ENCODE measurements at places on chromosomes 7 and 10.
A peak's percentile ranks its signal among the peaks of the same experiment; 100 is the strongest.

- no peak for DNase-seq
These were observed 31.5 kb upstream of the ADCYAP1R1 start for GRCh38 chr7:31020652-31021051.

- DNase-seq = no peak
These were observed 6.9 kb upstream of the ZNF33A start for GRCh38 chr10:38003588-38003987.

GRCh38 chr10:62638062-62638477 lies 166.4 kb upstream of the ADO start:
- no peak for DNase-seq

- DNase-seq = no peak
These were observed 150.4 kb downstream of the PPP1R3A start for GRCh38 chr7:113768387-113768786.

- DNase-seq = no peak
These were observed 56.7 kb downstream of the BMPR1A start for GRCh38 chr10:86813101-86813500.

DNA sequence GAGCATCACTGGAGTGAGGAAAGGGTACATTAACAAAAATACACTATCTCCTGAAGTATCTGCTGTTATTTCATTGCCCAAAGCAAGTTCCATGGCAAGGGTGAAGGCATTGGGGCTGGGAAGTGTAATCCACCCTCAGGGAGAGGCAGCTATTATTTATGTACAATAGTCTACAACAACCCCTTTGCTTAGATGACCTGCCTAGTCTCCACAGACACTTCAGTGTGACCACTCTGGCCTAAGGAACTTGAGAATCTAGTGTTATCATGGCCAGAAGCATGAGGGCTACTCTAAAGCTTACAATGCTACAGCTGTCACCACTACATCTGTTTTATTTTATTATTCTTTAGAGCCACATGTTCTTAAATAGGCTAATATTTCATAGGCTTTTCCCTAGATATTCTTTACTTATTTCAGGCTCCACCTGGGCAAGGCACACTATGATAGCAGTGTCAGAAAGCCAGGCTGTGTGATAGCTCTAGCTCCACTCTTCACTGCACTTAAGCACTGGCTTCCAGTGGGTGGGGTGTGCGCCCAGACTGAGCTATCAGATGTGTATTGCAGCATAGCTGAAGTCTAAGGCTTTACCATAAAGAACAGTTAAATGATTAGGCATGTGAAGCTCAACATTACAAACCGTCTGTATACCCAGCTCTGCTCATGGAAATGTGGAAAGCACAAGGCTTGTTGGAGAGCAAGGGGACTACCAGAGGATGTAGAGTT lies 117.0 kb upstream of the CCDC6 start:
- no peak for DNase-seq

GRCh38 chr7:129851809-129852208 lies 101.0 kb downstream of the UBE2H start:
- DNase-seq = no peak

DNA sequence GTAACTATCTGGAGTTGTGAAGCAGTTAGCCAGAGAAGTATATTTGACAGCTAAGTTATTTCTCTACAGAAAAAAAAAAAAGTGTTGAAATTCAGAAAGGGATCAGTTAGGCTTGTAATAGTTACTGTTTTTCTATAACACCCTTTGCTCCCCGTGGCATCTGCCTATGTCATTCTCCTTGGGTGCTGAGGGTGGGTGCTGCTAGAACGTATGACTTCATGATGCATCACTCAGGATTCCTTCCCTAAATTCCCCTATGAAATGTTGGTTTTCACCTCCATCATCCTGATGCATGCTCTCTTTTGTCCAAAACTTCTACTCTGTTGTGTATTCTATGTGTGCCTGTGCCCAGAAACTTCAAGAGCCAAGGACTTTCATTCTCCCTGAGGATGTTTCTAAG lies 536.4 kb downstream of the GRM8 start:
- peak; percentile 15 for DNase-seq

DNA sequence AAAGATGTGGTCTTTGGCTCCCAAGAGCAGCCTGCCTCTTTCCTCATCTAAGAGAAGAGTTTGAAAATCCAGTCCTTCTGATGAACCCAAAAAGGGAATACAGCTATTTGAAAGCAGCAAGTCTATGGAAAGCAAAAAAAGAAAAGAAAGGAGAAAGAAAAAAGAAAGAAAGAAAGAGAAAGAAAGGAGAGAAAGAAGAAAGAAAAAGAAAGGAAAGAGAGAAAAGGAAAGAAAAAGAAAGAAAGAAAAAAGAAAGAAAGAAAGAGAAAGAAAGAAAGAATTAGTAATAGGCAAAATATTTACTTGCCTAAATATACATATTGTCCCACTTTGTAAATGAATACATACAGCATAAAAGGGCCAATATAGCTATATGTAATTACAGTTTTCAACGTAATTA lies 89.0 kb downstream of the SEMA3D start:
- no peak for DNase-seq

GRCh38 chr7:159040912-159041711 lies 103.6 kb downstream of the VIPR2 start:
- no peak for DNase-seq

Measured in H54 (cell line).